ENCODE measurements at places on chromosomes 4 and X.

DNA sequence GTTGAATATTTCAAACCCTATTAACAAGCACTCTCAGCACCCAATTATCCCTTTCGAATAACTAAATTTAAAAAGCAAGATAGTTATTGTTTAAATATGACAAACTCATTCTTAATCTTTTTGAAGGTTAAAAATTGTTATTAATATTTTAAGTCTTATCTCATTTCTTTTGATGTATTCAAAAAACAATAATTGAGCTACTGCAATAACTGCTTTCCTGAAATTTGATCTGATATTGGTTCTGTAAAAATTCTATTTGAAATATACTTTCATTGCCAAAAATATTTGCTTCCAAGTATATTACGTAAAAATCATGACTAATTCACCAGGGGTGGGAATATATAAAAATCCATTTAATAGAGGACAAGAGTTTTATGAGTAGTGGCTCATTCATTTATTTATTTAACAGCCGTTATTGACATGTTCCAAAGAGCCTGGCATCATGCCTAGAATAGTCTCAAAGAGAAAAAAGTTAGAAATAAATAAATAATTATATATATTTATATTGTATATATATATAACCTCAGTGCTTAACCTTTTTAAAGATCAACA is 34.4 kb downstream of the GLRA3 start:
- no peak for DNase-seq

DNA sequence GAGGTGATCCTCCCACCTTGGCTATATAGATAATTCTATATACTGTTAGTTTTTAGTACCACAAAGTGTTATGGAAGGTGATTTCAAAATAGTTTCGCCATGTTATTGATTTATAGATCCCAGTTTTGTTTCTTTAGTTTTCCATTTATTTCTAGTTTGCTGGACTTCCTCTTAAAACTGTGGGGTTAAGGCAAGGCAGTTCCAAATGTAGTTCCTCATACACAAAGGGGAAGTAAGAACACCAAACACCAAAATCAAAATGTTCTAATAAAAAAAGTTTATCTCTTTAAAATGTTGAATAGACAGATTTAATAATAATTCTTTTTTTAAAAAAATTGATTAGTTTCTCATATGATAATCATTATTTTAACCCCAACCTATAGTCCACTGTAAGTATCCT is 6.8 kb upstream of the CISD2 start:
- DNase-seq: peak; percentile 66

DNA sequence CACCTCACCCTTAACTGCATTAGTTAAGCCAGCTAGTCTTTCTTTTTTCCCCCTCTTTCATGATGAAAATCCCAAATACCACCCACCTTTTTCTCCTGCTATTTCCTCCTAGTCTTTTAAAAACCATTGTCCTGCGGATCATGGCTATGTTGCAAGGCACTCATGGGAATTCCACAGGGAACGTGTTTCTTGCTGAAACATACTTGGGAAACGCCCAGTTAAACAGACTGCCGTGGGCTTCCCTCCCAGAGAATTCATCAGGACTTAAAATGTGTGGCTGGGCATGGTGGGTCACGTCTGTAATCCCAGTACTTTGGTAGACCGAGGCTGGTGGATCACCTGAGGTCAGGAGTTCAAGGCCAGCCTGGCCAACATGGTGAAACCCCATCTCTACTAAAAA is 32.2 kb downstream of the XG start:
- DNase-seq: no peak

DNA sequence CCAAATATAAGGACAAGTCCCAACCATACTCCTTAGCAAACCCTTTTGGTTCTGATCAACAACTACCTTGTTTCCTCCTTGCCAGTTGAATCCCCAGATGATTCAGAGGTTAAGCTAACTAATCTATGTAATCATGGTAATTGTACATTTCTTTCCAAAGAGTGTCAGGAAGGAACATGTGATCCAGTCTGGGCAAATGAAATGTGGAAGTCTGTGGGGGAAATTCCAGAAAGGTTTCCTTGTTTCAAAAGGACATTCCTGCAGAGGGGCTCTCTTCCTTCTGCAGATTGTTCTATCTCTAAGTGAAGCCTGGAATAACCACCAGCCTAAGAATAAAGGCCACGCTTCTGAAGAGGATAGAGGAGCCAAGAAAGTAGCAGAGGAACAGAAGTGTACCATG is 7.0 kb downstream of the PRSS12 start:
- DNase-seq: no peak

- no peak for DNase-seq
These were observed 106.0 kb upstream of the NOCT start for GRCh38 chr4:138909587-138909986.

DNA sequence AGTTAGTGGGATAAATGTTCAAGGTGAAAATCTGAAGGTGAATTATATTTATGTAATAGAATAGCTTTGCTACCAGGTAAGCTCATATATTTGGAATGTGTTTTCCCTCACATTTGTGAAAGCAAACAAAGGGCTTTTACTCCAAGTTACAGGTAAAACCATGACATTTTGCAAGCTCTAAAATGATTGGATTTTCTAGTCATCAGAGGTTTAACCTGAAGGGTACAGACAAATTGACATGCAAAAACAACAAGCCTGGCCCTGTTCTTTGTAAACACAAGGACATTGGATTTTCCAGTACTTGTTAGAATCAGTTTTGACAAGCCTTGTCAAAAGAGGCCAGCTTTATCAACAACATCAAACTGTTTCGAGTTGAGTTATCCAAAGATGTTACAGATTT is 51.7 kb downstream of the ZFX start:
- no peak for DNase-seq

DNA sequence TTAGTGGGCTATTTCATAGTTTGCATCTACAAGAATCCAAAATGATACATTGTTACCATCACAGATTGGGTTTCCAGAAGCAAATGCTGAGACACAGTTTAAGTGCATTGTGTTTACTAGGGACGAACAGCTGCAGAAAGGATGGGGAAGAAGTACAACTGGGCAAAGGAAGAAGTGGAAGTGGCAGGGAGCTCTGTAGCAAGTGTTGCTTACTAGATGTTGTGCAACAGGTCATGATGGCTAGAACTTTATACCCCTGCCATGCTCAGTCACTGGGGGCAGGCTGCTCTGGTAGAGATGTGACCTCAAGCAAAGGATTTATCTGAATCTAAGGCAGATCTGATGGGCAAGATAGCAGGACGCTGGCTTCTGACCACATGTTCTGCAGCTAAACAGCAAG is 76.1 kb upstream of the EMCN start:
- peak; percentile 5 for DNase-seq

GRCh38 chrX:133638285-133638684 is 223.0 kb upstream of the GPC4 start:
- no peak for DNase-seq

DNA sequence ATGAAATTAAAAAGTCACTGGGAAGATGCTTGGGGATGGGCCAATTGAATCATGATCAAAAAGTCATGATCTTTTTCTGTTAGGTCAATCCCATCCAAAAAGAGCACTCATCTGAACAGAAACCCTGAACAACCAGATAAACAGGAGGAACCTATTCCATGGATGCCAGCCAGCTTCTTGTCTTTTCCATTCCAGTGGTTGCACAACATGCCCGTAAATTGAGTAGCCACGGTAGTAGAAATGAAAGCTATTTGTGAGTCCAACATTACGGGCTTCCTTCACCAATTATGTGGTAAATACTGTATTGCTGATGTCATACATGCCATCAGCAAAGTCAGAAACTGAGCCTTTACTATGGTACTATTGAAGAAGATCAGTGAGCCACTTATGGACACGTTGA is 982.4 kb upstream of the HS3ST1 start:
- DNase-seq: no peak

DNA sequence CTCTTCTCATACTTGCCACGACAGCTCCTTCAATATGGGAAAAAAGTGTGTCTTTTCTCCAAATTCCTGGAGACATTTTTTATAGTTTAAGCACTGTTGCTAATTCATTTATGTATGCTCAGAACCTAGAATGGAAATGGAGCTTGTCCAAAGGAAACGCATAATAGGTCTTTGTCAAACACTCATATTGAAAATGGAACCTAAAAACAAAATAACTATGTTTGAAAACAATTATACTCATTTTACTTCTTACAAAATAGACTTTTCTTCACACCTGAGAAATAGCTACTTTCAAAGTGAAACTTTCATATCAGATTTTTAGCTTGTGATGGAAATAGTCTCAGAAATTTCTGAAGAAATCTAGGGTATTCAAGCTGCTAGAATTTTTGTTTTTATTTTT is 529.7 kb upstream of the BOD1L1 start:
- DNase-seq: no peak

DNA sequence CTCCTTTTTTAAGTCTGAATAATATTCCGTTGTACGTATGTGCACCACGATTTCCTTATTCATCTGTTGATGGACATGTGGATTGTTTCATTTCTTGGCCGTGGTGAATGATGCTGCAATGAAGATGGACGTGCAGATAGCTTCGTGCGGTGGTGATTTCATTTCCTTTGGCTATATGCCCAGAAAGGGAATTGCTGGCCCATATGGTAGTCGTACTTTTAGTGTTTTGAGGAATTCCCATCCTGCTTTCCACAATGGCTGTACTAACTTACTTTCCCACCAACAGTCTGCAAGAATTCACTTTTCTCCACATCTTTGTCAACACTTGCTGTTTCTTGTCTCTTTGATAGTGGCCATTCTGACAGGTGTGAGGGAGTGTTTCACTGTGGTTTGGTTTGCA is 12.8 kb downstream of the ZFP42 start:
- no peak for DNase-seq

DNA sequence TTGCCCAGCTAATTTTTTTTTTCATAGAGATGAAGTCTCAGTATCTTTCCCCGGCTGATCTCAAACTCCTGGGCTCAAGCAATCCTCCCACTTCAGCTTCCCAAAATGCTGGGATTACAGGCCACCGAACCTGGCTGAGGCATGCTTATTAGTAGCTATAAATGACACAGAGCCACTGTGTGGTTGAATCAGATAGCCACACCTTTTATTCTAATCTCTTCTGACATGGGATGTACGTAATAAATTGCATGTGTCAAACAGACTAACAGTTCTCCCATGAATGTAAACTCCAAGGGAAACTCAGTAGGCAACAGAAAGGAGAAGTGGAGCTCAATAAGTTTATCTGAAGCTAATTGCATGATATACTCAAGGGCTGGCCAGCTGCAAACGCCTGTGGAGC is 139.8 kb upstream of the VCX3A start:
- no peak for DNase-seq

DNA sequence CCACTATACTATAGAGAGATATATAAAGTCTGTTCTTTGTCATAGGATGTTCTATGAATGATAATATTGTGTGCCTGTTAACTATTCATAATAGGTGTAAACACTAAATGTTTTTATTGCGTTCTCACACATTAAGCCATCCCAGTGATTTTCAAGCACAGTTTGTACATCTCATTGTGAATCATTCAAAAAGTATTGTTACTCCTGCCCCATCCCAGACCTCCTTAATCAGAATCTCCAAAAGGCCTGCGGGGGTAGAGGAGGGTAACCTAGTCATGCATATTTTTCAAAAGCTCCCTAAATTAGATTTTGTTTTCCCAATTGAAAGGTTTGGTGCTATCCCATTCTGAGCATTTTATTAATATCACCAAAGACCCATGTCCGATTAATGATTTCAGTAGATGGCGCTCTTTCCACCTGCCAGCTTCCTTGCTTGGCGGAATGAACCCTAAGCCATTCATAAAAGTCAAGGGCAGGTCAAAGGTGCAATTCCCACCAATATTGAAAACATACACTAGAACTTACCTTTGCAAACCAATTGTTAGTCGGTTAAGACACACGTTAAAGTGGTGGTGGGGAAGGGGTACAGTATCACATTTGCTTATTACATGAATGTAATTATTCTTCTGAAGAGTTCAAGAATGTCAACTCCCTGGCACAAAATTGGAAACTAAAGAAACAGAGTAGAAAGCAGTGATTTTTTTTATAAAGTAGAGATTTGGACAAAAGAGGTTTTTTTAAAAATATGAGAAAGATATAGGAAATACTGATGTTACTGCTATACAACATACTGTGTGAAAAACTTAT is 5.8 kb upstream of the TET2 start:
- no peak for DNase-seq

DNA sequence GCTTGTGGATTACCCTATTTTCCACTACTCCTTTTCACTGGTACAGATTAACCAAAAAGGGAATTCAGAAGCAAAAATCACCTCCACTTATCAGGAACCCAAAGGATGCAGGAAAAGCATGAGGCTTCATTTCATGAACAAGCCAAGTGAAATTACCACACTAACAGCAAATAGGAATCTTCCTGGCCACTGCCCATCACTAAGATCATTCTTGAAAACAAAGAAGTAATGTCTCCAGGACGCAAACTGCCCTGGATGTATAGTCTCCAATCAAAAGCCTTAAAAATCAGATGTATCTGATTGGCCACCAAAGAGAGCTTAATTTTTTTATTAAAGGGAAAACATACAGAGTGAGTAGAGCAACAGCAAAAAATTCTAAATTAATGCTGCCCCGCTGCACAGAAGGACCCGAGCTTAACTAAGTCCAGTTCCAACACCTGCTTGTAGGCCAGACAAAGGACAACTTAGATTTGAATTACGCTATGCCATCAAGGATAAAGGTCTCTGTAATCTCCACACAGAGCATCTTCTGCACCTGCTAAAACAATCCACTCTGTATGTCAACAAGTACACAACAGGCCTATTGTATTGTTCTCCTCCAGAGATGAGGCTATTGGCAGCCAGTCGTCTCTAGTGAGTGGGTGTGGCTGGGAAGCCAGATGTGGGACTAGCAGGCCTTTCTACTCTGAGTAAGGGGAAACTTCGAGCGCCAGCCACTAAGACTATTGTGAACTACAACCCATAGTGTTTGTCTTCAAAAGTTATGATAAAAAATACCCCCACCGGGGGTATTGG is 12.4 kb downstream of the ZDHHC9 start:
- DNase-seq: no peak

GRCh38 chr4:183175631-183176232 is 76.7 kb downstream of the WWC2 start:
- no peak for DNase-seq

DNA sequence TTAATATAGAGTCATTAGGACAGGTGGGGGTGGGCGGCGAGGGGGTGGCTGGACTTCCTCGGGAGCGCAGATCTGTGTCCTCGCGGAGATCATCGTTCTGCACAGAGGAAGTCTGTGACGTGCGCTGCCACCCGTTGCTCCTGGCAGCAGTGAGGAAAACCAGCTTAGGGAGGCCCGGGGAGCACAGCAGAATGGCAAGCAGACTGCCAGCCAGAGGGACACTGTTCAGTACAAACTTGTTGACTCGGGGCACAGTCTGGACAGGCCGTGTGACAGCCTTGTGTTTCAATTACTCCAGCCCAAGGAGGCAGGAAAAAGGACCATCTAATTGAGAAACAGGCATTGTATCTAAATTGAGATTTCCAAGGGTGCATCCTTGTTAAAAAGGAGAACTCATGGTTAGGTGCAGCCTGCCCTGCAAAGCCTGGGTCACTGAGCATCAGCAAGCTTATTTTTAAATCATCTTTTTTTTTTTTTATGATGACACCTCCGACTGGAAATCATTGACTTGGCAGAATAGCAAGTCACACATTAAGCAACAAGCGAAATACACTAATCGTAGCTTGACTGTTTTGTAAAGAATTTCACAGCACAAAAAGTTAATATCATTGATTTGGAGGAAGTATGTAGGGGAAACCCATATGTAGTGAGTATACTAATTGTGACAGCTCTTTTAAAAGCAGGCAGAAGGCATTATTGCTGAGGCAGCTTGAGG is 512.0 kb upstream of the FAT1 start:
- DNase-seq: no peak
